ENCODE measurements at places on chromosomes 7 and 10.

DNA sequence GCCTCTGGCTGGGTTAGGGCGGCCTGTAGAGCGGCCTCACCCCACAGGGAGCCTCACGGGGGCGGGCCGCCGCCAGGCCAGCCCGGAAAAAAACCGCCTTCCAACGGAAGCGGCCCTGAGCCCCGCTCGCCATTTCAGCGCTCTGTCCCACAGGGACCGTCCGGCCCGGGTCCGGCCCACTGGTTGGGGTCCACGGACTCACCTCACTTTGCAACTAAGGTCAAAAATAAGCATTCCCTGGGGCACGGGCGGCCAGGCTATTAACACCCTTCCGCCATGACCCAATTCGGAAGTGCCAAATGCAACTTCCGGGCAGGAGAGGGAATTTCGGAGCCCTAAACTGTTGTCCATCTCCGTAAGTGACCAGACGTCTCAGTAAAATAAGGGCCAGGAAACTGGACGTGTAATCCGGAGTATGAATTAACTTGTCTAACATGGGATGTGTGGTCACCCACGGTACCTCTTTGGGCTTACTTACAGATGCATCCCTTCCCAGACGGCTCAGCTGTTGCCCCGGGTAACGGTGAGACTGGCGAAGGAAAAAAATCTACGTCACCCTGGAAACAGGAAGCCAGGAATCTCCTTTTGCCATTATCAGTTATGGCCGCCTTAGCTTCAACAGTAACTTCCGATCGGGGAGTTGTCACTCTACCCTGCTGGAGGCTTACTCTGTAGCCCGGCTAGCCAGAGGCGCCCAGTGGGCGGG lies at the start of gene BBIP1:
TSS of gene BBIP1 (minus strand) at position 538 of the 706 bp plus-strand sequence. CDS start 1,023 bp downstream, outside the sequence.
- DNase-seq: no peak

- DNase-seq: no peak
Observed at GRCh38 chr10:68223535-68224165, 8.3 kb downstream of the ATOH7 start.

GRCh38 chr7:95155965-95156364 lies 168.4 kb downstream of the PON1 start:
- no peak for DNase-seq

DNA sequence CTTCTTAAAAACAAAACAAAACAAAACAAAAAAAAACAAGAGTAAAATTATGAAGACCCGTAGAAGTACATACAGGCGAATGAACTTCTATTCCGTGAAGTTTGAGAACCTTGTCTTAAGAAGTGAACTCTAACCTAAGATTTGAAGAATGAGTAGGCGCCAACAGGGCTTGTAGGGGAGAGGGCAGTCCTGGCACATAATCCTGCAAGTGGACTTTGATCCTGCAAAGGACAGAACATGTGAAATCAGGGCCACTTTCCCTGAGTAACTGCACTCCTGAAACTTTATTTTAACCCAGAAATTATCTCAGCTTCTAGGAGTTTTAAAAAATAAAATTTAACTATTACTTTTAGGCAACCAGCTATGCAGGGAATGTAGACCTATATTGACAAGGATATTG lies 62.0 kb downstream of the GNAT3 start:
- no peak for DNase-seq

DNA sequence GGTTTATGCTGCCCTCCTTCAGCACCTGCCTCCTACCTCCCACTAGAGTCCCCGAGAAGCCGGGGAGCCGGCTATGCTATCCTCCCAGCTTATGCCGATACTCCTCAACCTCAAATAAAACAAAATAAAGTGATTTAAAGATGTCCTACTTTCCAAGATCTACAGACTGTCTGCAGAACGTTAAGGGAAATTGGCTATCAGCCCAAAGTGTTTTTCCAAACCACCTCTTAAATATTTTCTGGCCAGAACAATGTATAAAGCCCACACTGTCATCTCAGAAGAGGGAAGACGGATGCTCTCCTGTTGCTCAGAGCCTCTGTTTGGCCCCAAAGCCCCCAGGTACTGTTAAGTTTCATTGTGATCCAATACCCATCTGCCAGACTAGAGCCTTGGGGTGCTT lies 54.0 kb upstream of the MGMT start:
- DNase-seq: no peak

DNA sequence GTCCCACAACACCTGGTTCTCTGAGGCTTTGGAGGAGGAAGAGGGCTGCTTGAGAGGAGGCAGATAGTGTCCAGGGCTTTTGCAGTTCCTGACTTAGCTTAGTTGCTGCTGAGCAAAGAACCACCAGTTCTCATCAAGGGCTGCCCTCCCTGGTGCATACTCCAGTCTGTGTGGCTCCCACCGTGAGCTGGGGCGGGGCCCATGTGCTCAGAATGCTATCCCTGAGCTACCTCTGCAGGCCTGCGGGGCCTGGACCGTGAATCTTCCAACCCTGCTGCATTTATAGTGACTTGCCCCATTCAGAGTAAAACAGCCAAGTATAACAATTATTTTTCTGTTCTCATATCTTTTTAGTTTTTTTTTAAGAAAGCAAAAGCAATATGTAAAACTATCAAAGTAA lies 49.2 kb downstream of the TACR2 start:
- no peak for DNase-seq

GRCh38 chr7:4739528-4739992 lies 35.9 kb upstream of the AP5Z1 start:
- DNase-seq: no peak

DNA sequence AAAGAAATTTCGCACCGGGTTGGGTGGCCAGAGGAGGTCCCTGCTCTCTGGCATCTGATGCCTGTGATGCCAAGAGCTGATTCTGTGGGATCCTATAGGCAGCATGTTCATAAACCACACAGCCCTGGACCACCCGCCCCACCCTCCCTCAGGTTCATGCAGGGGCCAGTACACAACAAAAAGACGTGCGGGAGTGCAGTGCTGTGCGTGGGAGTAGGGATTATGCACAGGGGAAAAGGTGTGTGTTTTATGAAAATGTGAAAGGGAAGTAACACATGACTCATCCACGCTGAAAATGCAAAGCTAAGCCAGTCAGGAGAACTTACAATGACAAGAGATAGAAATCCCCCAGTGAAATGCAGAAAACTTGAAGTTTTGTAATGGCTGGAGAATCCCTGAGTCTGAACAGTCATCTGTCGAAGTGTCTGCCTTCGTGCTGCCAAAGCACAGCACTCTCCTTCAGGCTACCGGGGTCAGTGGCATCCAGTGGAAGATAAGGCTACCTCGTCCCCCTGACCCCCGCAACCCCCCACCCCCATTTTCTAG lies 1.1 kb downstream of the KIAA1217 start:
- DNase-seq: no peak

DNA sequence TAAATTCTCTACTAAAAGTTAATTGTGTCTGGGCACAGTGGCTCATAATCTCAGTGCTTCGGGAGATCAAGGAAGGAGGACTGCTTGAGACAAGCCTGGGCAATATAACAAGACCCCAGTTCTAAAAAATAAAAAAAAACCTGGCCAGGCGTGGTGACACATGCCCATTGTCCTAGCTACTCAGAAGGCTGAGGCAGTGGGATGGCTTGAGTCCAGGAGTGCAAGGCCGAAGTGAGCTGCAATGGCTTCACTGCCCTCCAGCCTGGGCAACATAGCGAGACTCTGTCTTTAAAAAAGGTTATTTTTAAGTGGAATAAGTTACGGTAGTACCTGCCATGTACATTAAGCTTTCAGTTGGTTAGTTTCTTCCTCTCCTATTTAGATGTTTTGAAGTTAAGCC lies 28.9 kb downstream of the CDK14 start:
- DNase-seq: no peak

DNA sequence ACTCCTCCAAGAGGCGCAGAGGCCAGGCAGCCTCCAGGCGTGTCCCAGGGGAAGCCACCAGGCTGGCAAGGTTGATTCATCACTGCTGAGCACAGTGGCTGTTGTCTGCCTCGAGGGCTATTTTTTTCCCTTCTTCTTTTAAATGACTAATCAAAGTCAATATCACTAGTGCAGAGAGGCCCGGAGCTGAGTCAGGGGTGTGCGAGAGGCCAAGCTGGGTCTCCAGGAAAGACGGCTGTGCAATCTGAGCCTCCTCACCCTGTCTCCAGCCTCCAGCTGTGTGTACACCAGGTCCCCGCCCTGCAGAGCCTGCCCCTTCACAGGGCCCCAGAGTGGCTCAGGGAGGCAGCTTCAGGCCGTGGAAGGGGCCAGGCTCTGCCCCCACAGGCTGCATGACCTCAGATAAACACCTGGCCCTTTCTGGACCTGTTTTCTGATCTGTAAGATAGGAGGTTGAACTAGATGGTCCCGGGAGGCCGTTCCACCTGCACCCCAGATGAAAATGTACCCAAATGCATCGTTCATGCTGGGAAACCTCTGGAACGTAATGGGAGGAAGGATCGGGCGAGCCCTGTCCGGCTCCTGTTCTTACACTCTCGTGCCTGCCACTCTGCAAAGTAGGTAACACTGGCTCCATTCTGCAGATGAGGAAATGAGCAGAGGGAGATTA lies 3.7 kb downstream of the STX1A start:
- DNase-seq: no peak

DNA sequence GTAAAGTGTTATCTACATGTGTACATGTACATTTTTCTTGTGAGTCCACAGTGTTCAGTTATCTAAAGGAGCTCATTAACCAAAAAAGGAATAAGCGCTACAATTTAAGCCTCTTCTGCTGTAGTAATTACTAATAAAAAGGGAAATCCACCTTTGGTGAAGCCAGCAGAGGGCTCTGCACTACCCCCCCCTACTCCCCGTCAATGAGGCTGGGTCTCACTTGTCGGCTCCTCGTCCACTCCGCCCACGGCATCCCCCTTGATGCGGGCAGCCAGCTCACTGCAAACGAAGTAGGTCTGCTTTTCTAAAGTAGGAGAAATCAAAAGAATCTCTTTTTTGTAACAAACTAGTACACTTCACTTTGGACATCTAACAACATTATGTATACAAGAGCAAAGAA lies 4.7 kb upstream of the WASHC2A start:
- DNase-seq: no peak

GRCh38 chr7:133297093-133297492 lies 44.2 kb downstream of the EXOC4 start:
- DNase-seq: no peak

- no peak for DNase-seq
Observed at GRCh38 chr7:149599636-149600206, 102.1 kb upstream of the ZNF746 start.

- no peak for DNase-seq
Observed at GRCh38 chr7:157139810-157140510, 1.2 kb downstream of the UBE3C start.

DNA sequence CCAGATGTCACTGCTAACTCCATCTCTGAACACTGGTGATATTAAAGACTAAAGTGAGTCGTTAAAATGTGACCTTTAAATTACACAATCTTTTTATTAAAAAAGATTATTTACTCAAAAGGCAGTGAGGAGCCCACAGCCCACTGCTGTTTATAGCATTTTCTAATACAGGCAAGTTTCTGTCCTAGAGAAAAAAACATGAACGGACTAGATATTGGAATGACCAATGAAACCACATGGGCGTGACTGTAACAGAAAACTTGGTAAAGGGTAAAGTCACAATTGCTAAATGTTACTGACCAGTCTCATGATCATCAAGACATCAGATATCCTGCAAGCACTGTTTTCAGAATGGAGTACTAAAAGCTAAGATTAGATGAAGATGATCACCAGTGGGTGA lies 78.7 kb downstream of the FEZF1 start:
- DNase-seq: no peak

DNA sequence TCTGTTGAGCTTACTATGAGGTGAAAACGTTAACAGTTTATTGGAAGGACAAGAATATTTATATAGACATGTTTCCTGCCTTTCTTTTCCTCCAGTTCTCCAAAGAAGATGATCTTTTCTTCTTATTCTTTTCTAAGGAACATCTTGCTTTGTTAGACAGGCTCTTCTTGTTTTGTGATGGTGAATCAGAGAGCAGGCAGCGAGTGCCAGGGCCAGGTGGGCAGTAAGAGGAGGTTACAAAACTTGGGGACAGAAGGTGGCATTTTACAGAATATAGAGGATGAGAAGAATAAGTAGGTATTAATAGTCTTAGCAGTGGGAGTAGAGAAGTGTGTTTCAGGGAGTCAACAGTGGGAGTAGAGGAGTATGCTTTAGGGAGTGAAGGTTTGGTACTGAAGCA lies 223.6 kb downstream of the ARL4A start:
- DNase-seq: no peak

- DNase-seq: no peak
Observed at GRCh38 chr7:34752929-34753328, 94.9 kb downstream of the NPSR1 start.

DNA sequence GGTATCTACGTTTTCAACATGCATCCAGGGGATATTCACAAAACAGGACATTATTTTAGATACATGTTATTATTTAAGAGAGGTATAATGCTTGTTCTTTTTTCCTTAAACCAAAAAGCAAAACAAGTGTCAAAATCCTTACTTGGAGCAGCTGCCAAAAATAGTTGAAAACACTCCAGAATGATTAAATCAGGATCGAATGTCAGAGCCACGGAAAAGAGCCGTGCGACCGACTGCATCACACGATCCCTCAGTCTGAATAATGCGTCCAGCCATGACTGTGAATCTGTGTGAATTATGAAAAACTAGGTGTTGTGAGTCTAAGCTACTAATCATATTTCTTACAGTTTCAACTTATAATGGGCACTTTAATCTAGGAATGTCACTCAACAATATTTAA lies 126.0 kb downstream of the PARD3 start:
- no peak for DNase-seq

GRCh38 chr7:149261829-149262617 lies at the start of gene ZNF783:
Gene ZNF783, plus strand, starts transcription at chr7:149262196. Its CDS starts 138 bp downstream, at chr7:149262334.
- DNase-seq: peak; percentile 76

DNA sequence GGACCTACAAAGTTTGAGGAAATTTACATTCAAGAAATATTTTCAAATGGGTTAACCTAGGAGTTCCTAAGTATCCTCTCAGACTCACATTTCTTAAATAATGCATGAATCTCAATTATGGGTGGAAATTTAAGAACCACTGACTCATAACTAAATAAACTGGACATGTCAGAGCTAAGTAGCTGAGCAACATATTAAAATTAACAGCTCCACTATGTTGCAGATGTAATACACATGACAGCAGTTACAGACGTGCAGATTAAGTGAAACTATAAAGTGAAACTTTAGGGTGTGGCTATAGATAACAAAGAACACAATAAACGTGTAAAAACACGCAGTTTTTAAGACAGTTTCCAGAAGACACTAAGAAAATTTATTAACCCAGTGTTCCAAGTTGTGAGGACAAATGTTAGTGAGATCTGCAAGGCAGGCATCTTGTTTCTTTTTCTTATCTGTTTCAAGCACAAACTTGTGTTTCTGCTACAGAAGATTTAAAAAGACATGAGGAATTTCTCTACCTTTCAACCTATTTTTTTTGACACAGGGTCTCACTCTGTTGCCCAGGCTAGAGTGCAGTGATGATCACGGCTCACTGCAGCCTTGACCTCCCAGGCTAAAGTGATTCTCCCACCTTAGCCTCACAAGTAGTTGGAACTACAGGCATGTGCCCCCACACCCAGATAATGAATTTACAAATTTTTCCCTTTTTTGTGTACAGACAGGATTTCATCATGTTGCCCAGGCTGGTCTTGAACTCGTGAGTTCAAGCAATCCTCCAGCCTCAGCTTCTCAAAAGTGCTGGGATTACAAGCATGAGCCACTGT lies 25.3 kb downstream of the DNMBP start:
- no peak for DNase-seq

- DNase-seq: no peak
Observed at GRCh38 chr7:130732980-130733930, 752 bp downstream of the KLF14 start.

Data from activated CD8-positive, alpha-beta memory T cell treated with anti-CD3 and anti-CD28 coated beads for 48 hours (primary cell).